Stimulated activated CD8-positive, alpha-beta memory T cell treated with anti-CD3 and anti-CD28 coated beads, Interleukin-7, amount 100 ng/mL, for 1 hour (primary cell): ENCODE measurements at places on chromosomes 4 and X.

DNA sequence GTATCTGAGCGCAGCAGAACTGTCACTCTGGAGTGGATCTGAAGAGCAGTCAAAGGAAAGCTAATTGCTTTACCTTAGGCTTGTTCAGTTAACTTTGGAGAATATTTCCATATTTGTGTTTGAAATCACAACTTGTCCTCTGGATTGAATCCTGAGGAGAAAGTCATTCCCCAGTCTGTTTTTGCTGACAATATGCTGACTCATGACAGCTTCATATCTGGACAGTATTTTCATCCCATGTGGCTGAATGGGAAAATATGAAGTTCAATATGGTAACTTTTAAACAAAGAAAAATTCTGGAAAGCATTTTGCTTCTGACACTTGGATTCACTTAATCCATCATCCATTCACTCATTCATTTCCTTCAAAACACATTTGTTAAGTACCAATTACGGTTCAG is 46.3 kb upstream of the MAGEC3 start:
- no peak for DNase-seq

DNA sequence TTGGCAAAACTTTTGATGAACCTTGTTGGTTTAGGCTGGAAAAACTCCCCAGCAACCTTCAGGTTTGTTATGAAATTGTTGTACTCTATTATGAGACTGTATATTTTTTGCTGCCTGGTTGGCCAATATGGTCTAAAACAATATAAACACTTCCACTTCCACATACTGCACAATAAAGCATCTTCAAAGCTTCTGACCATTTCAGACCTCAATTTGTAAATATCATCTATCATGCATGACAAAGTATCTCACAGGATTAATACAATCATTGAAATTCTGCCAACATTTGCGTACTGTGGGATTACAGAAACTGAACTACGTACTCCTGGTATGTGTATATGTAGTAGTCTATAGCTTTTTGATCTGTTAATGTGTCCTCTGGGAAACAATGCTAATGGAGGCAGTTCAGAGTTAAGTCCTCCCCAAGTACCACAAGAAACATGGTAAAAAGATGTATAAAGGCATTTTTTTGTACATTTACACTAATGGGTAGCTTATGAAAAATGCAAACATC is 40.4 kb downstream of the GPC4 start:
- DNase-seq, result no peak

- DNase-seq, result no peak
Observed at GRCh38 chr4:30537456-30537855, 182.7 kb upstream of the PCDH7 start.

- DNase-seq, result no peak
Observed at GRCh38 chrX:77564823-77565222, 117.6 kb downstream of the FGF16 start.

DNA sequence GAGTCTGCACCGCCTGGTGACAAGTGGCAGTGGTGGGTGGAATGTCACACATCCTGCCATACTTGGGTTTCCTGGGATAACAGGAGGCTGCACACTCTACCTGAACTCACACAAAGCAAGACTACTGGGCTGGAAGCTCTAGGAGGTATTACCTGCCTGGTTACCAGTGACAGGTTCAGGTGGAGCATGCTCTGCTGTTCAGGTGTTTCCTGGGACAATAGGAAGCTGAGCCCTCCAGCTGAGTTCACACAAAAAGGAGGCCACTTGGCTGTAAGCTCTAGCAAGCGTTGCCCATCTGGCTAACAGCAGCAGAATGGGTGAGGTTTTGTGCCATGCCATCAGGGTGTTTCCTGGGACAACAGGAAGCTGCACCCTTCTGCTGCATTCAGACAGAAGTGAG is 17.4 kb upstream of the UGT2B7 start:
- DNase-seq, result no peak

DNA sequence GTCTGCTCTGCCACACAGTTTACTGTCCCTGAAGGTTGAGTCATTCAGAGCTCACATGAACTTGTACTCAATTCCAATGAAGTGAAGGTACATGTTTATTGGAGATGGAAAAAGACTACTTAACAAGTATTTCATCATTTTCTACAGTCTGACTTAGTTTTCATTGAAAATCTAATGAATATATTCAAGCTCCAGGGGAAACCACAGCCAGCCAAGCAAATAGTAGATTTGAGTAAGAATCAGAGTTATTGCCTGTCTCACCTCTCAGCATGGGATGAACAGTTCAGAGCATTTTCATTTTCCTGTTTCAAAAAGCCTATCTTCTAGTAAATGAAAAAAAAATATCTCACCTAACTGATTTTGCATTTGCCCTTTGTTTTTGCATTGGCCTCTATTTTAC is 1249.4 kb upstream of the DIAPH2 start:
- DNase-seq, result no peak

DNA sequence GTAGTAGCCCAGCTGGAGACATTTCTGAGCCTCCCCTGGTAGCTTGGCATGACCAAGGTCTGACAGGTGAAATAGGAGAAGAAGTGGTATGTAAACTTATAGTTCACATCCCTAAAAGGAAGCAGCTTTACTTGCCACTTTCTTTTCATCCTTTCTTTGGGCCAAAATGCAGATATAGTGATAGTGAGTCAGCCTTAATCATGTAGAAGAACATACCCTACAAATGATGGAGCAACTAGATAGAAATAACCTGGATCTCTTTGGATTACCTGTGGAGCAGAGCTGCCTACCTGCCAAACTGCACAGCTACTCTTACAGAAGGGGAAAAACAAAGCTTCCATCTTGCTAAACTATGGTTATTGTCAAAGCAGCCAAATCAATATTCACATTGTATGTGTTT is 106.7 kb upstream of the LCORL start:
- DNase-seq, result no peak

GRCh38 chr4:2105559-2105958 is 46.4 kb downstream of the NAT8L start:
- DNase-seq, result no peak

GRCh38 chr4:35087218-35087617 is 1157.1 kb downstream of the ARAP2 start:
- no peak for DNase-seq

DNA sequence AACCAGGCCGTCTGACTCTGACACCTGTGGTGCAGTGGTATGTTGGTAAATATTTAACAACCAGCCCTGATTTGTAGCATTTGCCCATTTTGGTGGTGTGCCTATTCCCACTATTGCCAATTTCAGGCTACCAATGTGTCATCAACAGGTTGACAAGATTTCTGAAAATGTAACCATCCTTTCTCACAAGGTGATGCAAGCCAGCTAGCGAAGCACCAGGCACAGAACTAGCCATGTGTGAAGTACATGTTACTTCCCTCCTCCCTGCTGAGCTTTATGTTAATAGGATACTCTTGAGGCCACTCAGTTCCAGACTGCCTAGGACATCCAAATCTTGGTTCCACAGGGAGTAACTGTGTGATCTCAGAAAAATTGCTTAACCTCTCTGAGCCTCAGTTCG is 7.2 kb upstream of the MAMLD1 start:
- DNase-seq, result no peak

- no peak for DNase-seq
Observed at GRCh38 chrX:16573781-16574180, 76.2 kb upstream of the S100G start.

DNA sequence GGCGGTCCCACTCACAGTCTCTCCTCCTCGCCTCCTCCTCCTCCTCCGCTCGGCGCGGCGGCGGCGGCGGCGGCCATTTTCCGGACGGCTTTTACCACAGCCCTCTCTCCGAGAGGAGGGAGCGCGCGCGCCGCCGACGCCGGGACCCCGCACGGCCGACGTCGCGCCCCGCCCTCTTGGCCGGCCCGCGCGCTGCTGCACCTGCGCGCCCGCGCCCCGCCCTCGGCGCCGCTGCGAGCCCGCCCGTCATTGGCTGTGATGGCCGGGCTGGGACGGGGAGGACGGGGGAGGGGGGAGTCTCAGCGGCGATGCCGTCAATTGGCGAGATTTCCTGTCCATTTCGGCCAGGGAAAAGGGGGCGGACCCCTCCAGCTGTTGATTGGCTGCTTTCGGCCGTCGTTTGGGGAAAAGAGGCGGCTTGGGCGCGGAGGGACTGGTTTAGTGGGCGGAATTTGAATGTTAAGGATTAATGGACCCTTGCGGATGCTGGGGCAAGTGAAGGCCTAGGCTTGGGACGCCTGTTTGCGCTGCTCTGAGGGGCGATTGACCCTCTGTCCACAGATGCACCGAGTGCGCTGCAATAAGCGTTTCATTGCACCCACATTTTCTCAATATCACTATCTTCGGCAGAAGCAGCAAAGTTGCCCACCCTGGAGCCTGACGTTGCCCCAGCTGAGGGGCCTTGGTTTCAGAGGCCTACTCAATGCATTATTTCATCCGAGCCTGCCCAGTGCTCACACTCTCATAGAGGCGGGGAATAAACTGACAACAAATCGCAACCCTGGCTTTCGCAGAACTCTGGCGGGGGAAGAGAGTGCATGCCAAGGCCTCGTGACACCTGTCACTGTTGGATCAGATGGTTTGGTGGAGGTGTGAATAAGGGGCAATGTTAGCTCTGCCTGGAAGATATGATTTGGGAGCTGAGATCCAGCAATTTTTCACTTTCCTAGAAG is at the start of gene MECP2:
MECP2 (minus strand) TSS at position 129 of the 953 bp plus-strand sequence.
- DNase-seq, result peak; percentile 62

DNA sequence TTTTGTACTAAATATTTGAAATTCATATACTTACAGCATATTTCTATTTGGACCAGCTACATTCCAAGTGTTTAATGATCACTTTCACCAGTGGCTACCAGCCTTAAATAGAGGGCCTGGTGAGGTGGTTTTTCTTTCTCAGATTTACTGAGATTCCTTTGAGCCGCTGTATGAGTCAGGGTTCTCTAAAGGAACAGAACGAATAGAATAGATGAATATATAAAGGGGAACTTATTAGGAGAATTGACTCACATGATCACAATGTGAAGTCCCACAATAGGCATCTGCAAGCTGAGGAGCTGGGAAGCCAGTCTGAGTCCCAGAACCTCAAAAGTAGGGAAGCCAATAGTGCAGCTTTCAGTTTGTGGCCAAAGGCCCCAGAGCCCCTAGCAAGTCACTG is 146.2 kb upstream of the TLL1 start:
- no peak for DNase-seq

- no peak for DNase-seq
Observed at GRCh38 chr4:164606478-164606877, 147.5 kb upstream of the SMIM31 start.

DNA sequence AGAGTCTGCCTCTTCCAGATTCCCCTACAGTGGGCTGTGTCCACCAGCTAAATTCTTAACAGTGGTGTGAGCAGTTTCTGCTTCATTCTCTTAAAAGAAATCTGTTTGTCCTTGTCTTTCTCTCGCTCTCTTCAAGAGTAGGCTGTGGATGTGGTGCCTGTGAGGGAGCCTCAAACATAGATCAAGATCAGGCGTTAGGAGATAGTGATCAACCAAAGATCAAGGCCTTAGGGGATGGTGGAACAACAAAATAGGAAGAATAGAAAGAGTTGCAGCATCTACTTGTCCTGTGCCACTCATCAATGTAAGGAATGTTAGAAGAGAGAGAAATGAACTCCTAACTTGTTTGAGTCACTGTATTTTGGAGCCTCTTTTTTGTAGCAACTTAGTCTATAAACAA is 144.2 kb downstream of the AASDH start:
- no peak for DNase-seq

DNA sequence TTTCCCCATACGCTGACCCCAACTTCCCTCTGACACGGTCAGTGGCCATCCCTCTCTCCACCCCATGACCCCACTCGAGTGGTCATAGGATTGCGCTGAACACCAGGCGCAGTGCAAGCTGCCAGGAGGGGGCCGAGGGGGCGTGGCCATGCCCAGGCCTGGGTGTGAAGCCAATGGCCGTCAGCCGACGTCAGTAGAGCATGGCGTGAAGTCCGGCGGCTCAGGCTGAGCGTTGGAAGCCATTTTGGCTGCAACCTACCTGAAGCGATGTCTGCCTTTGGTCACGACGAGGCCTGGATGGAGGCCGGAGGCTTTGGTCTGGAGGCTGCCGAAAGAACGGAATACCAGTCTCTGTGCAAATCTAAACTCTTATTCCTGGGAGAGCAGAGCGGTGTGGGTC is at the start of gene RAB41:
RAB41 (plus strand) TSS at position 222 of the 400 bp plus-strand sequence; CDS start at position 268, 46 bp downstream.
- no peak for DNase-seq

DNA sequence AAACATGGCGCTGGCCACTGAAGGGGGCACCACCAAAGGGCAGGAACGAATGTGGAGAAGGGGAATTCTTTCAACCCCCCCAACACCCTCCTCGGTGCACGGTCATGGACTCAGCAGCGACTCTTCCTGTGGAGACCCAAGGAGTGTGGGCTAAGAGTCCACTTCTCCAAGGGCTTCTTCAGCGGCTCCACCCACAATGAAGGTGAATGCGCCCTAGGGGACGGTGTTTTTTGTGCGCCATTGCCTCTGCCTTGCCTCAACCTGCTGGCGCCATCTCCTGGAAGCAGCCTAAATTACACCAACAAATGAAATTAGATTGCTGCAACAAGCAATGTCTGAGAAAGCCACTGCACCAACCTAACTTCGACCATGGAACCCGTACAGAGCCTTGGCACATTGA is 169.2 kb upstream of the MAGEB18 start:
- no peak for DNase-seq

- no peak for DNase-seq
Observed at GRCh38 chr4:120445186-120445585, 378.5 kb upstream of the MAD2L1 start.

DNA sequence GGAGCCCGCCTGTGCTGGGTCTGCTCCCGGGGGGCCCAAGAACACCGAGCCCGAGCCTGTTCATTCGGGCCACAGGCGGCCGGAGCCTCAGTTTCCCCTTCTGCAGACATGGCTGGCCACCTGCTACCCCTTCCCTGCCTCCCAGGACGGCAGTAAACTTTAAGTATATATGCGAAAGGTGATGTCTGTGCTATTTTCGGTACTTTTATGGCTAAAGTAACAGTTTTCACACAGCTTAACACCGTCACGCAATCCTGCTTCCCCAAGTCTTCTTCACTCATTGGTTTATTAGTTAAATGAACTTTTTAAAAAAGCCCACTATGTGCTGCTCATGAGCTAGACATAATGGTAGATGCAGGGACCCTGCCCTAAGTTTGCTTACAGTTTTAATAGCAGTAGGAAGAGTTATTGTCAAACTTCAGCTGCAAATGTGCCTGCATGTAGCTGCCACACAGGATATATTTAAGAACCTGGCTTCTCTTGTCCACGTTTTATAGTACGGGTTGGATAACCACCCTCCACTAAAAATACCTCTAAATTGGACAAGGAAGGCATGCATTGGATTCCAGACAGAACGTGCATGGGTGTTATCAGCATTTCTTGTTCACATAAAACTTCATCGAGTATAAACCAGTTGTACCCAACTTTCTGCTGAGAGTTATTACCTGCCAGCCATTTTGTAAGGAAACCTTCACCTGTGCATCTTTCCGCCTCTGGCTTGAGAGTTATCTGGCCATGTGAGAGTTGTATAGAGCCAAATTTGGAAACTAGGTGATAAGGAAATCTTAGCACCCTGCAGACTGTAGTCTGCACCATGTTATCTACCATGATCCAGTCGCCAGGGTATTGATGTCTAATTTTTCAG is 741 bp downstream of the ANAPC4 start:
- no peak for DNase-seq
